ENCODE measurements at places on chromosomes 12 and 14.

GRCh38 chr14:35368583-35369392 is 35.8 kb downstream of the NFKBIA start:
- no peak for DNase-seq

DNA sequence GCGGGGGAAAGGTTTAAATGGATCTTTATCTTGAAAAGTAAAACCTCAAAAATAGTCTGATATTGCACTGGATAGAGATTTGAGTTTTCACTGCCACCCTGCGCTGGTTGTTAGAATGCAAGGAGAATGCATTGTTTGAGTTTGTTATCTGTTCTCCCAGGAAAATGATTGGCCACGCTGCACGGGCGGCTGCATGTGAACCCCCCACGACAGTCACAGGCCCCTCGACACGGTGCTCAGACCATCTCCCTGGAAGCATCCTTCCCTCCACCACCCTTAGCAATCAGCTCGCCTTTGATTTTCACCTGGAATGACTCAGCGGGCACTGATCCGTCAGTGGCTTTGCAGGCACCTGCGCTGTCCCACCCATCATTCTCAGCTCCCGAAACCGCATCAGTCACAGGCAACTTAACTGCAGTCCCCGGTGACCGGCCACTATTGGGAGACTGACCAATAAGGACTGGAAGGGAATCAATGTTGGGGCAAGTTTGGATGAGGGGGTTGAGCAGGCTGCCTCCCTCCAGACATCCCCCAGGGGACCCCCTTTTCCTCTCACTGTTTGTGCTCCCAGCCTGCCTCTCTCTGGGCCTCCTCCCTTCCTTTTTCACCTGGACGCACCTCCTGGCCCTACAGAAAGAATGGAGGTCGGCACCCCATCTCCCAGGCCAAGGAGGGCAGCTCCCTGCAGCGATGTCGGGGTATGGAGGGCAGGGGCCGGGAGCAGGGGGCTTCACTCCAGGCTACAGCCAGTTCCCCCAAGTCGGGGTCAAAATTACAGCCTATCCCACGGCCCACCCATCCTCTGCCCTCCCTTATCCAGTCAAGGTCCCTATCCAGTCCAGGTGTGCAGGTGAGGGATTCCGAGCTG is 28.5 kb upstream of the C14orf180 start:
- no peak for DNase-seq

DNA sequence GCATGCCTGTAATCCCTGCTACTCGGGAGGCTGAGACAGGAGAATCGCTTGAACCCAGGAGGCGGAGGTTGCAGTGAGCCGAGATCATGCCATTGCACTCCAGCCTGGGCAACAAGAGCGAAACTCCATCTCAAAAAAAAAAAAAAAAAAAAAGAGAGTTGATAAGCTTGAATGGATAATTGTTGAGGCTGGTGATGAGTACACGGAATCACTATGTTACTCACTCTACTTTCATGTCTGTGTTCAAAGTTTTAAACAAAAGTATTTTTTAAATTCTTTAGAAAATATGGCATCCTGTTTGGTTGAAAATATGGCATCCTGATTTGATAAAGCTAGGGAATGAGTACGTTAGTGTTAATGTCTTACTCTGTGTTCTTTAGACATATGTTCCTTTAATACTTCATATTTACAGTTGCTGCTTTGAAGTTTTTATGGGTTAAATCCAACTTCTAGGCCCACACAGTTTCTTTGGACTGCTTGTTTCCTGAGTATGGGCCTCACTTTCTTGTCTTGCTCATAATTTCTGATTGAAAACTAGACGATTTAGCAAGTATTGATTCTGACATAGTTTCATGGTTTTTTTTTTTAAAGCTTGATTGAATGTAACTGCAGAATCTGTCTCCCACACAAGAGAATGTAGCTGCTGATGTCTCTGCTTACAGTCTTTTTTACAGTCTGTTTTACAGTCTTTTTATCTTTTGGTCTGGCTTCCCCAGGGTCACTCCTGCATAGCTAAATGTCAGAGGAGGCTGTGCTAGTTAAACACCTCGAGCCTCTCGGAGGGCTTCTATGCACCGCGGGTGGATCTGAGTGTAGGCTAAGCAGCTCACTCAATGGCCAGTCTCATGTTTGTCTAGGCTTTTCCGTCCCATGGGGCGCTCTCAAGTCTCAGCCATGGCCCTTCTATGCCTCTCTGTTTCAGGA is 14.1 kb upstream of the FBLN5 start:
- DNase-seq, result no peak

DNA sequence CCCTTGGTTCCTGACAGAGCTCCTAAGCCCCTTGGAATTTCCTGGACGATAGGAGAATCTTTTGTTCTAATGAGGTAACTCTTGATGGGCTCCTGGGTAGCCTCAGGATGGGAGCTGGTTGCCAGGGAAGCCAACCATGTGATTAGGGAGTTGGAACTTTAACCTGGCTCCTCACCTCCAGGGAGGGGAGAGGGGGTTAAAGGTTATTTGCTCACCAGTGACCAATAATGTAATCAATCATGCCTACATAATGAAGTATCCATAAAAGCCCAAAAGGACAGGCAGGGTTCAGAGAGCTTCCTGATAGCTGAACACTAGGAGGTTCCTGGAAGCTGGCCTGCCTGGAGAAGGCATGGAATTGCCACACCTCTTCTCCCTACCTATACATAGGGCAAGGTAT is 6.2 kb upstream of the CNOT2 start:
- DNase-seq, result no peak

DNA sequence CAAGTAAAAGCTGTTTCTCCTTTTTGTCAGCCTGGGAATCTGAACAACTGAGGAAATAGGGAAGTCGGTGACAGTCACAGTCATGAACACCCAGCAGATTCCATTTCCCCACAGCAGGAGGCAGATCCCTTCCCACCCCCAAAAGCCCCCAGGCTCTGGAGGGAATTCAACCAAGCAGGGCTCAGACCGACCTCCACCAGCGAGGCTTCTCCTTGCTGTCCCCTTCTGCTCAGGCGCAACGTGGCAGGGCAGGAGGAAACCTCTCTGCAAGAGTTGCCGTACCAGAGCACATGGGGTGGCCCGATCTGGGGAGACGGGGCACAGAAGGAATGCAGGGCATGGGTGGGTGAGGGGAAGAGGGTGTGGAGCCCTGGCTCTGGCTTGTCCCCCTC is 319 bp downstream of the GALNT6 start:
- no peak for DNase-seq

- no peak for DNase-seq
These were observed 68.4 kb upstream of the DLK1 start for GRCh38 chr14:100658181-100658886.

- DNase-seq, result no peak
These were observed 4.4 kb downstream of the WNT1 start for GRCh38 chr12:48982397-48983080.

- no peak for DNase-seq
These were observed 284.5 kb upstream of the RTL1 start for GRCh38 chr14:101187816-101188570.

GRCh38 chr12:67813456-67813904 is 164.9 kb downstream of the DYRK2 start:
- no peak for DNase-seq
